ENCODE measurements at places on chromosomes 11 and 22.

DNA sequence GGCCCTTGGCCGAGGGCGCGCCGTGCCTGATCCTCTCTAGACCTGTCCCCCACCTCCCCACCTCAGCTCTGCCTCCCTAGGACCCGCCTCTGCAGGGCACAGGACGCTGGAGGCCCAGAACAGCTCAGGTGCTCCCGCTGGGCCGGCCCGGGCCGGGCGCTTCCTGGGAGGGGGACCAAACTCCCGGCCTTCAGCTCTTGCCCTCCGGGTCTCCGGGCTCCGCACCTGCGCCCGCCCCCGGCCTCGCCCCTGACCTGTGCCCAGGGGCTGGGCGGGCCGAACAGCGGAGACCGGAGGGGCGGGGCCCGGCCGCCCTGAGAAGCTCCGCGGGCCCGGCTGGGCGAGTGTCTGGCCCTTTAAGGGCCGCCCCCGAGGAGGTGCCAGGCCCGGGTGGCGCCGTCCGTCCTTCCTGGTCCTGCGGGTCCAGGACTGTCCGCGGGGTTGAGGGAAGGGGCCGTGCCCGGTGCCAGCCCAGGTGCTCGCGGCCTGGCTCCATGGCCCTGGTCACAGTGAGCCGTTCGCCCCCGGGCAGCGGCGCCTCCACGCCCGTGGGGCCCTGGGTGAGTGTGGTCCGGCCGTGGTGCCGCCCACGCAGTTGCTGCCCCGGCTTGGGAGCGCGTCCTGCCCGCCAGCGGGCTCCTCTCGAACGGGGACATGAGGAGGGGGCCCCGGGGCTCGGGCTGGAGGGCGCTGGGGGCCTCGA, at the start of gene SSH3:
Gene SSH3 (plus strand): TSS at position 399 of the 703 bp plus-strand sequence. CDS start 96 bp downstream, at position 495.
- peak; percentile 56 for DNase-seq

- DNase-seq = no peak
These were observed 13.2 kb downstream of the IFITM10 start for GRCh38 chr11:1737080-1737757.

DNA sequence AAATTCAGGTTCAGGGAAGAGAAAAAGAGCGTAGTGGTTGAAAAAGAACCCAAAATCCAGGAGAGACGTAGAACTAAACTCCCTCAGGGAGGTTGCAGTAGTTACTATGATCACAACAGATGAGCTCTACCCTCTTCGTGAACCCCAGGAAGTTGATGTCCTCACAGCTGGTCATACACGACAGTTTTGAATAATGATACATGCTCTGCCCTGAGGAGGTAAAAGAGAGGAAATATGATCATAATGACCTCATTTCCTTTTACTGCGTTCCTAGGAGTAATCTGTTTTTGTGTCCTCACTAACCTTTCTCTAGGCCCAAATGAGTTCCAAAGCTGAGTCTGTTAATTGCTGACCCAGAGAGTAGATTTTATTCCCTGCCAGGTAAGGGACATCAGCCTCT, 1.3 kb downstream of the PATE2 start:
- no peak for DNase-seq

DNA sequence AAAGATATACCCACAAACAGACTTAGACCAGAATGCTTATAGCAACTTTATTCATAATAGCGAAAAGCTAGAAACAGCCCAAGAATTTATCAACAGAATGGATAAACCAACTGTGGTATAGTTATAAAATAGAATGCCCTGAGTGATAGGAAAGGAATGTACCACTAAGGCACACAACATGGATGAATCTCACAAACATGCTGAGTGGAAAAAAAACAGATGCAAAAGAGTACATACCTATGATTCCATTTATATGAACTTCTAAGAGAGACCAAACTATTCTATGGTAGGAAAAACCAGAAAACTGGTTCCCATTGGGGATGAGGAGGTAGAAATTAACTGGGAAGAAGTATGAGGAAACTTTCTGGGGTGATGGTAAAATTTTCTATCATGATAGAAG, 40.4 kb upstream of the GRIK4 start:
- no peak for DNase-seq

DNA sequence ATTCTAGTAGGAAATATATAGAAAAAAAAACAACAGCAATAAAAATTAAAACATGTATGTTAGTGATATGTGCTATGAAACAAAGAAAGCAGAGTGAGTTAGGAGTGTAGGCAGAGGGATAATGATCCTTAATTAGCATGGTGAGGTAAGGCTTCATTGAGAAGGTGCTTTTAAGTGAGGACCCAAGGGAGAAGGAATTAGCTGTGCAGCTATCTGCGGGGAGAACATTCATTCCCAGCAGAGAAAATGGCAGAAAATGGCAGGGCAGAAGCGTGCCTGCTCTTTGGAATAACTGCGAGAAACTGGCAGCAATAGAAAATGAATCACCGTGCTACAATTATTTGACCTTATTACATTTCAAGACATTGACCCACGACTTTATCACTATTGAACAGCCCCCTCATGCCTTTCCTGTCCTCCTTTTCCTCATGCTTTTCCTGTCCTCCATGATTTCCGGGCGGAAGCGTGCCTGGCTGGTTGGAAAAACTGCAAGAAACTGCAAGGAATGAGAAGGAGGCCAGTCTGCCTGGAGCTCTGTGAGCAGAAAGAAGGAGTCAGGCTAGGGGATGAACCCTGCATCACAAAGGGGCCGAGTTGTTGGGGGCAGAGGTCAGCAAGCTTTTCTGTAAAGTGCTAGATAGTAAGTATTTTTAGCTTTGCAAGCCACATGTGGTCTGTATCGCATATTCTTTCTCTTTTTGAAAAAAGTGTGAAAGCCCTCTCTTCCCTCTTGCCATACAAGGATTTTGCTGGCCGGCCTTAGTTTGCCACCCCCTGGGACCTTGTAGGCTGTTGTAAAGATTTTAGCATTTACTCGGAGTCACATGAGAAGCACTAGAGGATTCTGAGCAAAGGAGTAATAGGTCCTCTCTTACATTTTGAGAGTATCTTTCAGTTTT, 37.1 kb upstream of the SWAP70 start:
- DNase-seq = no peak

DNA sequence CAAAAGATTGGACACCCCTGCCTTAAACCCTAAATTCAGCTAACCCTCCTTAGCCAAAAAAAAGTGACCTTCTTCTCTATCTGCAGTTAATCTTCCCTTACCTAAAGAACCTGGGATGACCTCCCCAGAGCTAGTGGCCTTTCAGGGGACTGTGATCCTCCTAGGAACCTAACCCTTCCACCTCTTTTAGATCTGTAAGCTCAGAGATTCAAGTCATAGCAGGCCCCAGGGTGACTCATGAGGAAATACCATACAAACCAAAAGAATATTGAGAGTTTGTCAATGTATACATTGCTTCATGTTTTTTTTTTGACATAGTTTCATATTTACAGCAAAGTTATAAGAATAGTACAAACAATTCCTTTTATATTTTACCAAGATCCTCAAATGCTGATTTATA, 38.3 kb upstream of the CXCR5 start:
- no peak for DNase-seq

DNA sequence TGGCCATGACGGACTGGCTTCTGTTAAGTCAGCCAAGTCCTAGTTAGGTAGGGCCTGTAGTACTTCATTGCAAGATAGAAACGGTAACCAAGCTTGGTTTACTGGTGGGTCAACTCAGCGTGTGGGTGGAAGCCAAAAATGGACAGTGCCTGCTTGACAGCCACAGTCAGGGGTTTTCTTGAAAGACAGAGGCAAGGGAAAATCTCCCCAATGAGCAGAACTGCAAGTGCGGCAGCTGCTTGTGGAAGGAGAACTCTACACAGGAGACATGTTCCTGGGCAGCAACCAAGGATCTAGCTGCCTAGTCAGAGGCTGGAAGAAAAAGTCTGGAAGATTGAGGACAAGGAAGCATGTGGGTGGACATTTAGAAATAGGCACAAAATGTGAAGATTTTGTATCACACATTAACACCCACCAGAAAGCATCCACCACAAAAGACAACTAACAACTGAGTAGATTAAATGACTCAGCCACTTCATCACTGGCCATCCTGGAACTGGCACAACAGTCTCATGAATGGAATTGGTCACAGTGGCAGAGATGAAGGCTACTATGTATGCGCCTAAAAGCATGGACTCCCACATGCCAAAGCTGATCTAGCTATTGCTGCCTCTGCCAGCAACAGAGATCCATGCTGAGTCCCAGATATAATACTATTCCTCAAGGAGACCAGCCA, 40.9 kb upstream of the SCUBE2 start:
- no peak for DNase-seq

Measured in NCI-H1417 (cell line).